ENCODE measurements at places on chromosomes 1 and 21.

DNA sequence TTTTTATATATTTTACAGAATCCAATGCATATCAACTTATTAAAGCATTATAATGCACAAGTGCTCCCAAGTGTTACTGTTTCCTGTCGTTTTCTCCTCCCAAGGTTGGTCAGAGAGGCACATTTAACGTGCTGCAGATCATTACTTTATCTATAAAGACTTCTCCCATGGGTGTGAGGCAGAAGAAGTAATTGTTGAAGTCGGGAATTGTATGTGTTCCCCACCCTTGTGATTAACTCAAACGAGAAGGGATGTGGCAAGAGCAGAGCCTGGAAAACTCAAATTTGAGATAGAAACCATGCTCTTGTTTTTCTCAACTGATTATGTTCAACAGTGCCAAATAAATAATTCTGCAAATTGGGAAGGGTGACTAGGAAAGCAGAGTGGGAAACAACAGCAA is 412.5 kb upstream of the ADAMTS5 start:
- no peak for DNase-seq

DNA sequence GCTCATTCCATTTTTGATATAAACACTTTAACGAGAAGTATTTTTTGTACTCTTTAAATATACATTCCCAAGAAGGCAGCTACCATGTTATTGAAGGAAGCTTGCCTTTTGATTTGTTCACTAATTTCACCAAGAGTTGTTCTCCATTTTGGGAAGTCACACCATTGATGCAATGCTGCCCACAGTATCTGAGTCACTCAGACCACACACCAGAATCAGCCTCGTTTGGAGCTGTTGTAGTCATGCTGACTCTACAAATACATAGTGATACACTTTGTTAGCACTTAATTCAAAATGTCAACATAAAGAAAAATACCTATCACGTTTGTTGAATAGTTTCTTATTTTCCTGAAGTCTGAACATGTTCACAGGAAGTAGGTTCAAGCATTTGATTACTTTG is 78.7 kb downstream of the PAPPA2 start:
- DNase-seq: no peak

- DNase-seq: no peak
These were observed 11.7 kb upstream of the TNNI3K start for GRCh38 chr1:74223453-74223852.

DNA sequence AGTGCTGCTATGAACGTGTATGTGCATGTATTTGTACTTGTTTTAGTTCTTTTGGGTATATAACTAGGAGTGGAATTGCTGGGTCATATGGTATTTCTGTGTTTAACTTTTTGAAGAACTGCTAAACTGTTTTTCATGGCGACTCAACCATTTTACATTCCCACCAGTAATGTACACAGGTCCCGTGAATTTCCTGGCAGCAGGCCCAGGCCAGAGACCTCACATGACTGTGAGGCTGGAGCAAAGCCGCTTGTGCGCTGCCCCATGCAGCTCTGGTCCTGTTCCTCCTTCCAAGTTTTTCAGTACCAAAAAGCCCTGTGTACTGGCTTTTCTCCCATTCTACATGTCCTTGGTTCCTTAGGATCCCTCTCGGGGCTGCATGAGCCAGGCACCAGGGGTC is 29.6 kb downstream of the ACOT11 start:
- DNase-seq: no peak

DNA sequence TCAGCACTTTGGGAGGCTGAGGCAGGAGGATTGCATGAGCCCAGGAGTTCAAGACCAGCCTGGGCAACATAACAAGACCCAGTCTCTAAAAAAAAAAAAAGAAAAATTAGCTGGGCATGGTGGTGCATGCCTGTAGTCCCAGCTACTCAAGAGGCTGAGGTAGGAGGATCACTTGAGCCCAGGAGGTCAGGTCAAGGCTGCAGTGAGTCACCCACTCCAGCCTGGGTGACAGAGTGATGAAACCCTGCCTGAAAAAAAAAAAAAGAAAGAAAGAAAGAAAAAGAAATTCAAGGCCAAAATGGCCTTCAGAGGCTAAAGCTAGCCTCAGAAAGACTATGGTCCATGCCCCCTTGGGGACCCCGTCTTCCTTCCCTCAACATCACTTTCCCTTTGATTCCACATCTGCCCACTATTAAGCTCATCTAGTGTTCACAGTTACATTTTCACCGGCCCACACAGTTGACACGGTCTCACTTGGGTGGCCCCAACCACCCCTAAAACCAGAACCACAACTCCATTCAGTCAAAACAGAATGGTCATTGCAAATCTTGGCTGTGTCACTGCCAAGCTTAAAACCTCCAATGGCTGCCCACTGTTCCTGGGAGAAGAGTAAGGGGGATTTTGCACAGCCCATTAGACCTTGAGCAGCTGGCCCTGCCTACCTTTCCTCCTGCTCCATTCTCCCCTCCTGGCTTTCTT is 2.1 kb upstream of the CAPN8 start:
- no peak for DNase-seq

DNA sequence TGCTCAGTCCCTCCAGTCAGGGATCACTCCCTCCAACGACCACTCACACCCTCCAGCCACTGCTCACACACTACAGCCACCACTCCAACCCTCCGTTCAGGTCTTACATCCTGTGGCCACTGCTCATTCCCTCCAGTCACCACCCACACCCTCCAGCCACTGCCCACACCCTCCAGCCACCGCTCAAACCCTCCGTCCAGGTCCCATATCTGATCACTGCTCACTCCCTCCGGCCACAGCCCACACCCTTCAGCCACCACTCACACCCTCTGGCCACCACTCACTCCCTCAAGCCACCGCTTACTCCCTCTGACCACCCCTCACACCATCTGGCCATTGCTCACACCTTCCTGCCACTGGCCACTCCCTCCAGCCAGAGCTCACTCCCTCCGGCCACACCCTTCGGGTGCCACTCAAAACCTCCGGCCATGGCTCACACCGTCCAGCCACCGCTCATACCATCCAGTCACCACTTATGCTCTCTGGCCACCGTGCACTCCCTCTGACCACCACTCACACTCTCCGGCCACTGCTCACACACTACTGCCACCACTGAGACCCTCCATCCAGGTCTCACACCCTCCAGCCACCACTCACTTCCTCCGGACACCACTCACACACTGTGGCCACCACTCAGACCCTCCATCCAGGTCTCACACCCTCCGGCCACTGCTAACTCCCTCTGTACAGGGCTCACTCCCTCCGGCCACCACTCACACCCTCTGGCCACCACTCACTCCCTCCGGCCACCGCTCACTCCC is 4.7 kb upstream of the TFF1 start:
- no peak for DNase-seq

- DNase-seq: no peak
These were observed 457.8 kb upstream of the DAB1 start for GRCh38 chr1:57881639-57882038.

GRCh38 chr1:80933346-80933745 is 867.4 kb upstream of the ADGRL2 start:
- no peak for DNase-seq

GRCh38 chr1:209742409-209743144 is 13.3 kb upstream of the TRAF3IP3 start:
- no peak for DNase-seq

GRCh38 chr1:48948562-48948961 is 171.9 kb upstream of the BEND5 start:
- DNase-seq: no peak

- no peak for DNase-seq
These were observed 25.0 kb upstream of the TSPAN2 start for GRCh38 chr1:115114308-115114707.

GRCh38 chr1:118563981-118564951 is 379.2 kb upstream of the SPAG17 start:
- no peak for DNase-seq

DNA sequence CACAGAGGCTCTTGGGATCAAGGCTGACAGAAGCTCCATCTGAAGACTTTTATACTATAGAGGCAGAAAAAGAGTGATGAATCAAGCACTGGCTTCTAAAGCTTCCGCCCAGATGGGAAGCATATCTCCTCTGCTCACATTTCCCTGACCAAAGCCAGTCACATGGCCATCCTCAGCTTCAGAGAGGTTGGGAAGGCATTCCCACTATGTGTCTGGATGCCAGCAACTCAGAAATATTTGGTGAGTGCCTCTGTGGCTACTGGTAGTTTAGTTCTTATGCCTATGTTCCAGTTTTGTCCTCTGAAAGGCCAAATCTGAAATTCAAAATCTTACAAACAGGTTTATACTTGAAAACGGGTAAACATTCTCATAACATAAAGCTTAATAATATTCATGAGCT is 9.9 kb upstream of the DISC1 start:
- DNase-seq: no peak

- DNase-seq: no peak
These were observed 104.5 kb downstream of the KCNJ6 start for GRCh38 chr21:37811711-37812110.

DNA sequence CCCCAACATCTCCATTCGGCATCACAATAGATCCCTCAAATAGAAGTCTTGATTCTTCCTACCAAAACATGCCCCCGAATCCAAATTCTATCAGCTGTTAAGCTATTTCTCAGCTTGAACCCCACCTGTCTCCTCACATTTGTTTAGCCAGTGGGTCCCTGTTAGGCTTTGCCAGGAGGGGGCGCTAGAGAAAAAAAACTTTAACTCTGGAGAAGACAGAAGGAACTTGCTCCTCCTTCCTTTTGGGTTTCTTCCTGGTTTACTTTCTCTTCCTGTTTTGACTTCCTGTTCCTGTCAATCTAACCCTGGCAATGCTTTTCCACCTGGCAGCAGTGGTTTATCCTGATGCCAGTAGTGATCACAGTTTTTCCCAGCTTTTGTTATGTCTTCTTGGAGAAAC is 95.6 kb upstream of the KCNK1 start:
- DNase-seq: peak; percentile 60

- peak; percentile 15 for DNase-seq
These were observed 1242.0 kb downstream of the AMY1C start for GRCh38 chr1:104991702-104992101.

DNA sequence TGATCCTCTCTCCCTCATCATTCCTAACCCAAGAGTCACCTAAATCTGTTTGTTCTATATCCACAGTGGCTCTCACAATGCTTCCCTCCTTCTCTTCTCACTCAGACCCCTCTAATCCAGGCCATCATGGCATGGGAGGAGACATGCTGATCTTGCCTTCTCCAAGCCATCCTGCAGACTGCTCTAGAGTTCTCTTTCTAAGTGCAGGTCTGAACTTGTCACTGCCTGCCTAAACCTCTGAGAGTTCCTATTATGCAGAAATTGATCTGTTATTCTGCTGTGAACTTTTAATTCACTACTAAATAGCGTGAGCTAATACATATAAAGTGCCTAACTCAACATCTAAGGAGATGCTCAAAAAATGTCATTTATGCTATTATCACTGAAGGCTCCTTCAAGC is 26.8 kb downstream of the LAMC2 start:
- no peak for DNase-seq

DNA sequence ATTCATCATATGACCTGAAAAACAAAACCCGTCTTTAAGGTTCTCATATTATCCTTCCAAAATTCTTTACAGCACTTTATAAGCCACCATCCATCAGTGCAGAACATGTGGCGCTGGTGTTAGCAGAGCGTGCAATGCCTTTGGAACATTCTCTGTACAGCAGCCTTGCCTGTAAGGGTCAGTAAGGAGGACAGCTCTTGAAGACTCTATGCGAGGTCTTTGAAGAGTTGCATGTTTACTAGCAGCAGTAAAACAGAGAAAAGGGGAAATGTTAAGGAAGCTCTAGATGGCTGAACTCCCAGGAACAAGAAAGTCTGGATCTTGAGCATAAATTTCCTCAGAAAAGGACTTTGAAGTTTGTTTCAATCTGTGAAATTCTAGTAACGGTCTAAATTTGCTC is 365.6 kb downstream of the DUSP10 start:
- no peak for DNase-seq

DNA sequence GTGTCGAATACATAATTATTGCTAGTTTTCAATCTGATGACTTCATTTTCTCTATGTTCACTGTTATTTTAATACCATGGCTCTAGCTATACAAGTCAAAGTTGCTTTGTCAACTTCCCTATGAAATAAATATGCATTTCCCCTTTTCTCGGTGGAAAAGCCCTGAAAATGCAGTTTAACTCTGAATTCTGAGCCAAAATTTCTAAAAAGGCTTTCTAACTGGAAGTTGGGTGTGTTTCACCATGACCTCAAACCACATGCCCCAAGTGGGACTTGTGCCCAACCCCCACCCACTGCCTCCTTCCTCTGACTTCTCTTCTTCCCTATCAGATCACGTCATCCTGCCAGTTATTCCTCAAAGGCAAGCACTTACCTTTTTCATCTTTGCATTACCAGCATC is 8.9 kb downstream of the MKNK1 start:
- no peak for DNase-seq

- DNase-seq: no peak
These were observed 52.2 kb upstream of the L1TD1 start for GRCh38 chr1:62142496-62142895.

DNA sequence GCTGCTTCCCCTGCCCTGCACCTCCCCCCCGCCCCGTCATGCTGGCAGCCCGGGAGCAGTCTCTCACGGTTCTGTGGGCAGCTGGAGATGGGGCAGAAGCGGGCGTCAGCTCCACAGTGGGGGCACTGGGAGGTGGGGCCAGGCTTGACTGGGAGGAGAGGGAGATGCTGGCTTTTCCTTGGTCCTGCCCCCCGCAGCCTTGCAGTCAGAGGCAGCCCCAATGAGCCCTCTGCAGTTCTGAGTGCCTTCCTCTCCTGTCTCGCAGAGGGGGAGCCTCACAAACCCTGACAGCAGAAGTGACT is 21.7 kb downstream of the ARHGEF10L start:
- no peak for DNase-seq

DNA sequence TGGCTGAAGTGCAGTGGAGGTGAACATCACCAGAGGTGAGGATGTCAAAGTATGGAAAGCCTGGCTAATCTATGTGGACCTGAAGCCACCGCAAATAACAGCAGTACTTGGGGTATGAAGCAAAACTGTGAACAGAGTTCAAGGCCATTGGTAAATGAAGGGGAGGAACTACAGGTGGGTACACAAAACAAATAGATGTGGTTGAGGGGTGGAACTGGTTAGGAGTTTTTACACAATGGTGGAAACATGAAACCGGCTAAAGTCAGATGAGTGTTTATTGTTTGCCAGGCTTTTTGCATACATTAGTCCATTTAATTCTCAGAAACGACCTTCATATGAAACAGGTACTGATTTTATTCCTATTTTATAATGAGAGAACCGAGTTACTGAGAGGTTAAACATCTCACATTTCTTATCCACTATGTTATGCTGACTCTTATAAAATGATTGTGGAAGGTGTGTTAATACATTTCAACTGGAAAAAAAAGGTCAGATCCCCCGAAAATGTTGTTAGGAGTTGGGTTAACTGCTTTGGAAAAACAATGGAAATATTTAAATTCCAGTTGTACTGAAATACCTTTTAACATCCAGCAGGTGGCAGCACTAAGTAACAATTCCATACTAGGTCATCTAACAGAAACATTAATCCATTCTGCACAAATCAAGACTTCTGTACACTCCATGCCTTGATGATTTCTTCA is 44.3 kb upstream of the GTF2B start:
- peak; percentile 56 for DNase-seq

- no peak for DNase-seq
These were observed 122.0 kb downstream of the CLIC6 start for GRCh38 chr21:34790834-34791233.

Measured in HEK293T (cell line).